ENCODE measurements at places on chromosomes 11 and 22.

- no peak for DNase-seq
Observed at GRCh38 chr11:57327721-57328120, 3.0 kb upstream of the TNKS1BP1 start.

- no peak for DNase-seq
Observed at GRCh38 chr22:36352803-36353507, 34.8 kb downstream of the MYH9 start.

- no peak for DNase-seq
Observed at GRCh38 chr11:130396965-130397364, 31.4 kb downstream of the ADAMTS8 start.

- DNase-seq, result no peak
Observed at GRCh38 chr11:88596786-88597185, 259.2 kb upstream of the CTSC start.

GRCh38 chr22:44928136-44928463 is 81.7 kb downstream of the PHF21B start:
- DNase-seq, result no peak

DNA sequence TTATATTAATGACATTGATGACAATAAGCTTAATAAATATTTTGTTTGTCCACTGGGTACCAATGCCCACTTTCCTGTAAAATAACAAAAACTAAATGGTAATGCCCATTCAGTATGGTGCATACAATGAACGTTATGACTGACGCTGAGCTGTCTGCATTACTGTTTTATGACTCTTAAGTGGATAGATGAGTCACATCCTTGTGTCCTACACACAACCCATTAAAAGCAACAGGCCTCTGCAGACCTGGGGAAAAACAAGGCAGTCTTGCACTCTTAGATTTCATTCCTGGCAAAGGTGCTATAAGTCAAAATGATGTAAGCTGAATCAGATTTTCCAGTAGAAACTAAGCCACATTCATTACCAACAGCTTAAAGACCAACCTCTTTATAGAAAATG is 176.3 kb upstream of the TMEM45B start:
- peak; percentile 94 for DNase-seq

DNA sequence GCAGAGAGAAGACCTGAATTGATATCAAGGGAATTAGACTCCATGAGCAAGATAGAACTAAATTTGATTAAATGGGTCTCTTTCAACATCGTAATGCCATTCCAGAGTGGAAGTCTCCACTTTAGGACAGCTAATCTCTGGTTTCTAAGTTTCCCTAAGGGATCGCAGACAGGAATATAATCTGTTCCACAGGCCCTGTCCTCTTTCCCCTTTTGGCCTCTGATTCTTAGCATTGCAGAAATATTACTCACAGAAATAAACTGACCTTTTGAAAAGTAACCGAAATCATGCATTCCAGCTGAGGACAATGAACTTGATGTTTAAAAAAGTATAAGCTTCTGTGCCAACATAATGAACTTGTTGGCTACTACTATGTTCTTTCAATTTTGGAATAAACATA is 227.8 kb downstream of the ETS1 start:
- DNase-seq, result peak; percentile 85

All from EH (cell line).